ENCODE measurements at places on chromosomes 4 and X.

- no peak for DNase-seq
These were observed 113.0 kb downstream of the AMELX start for GRCh38 chrX:11406109-11406765.

DNA sequence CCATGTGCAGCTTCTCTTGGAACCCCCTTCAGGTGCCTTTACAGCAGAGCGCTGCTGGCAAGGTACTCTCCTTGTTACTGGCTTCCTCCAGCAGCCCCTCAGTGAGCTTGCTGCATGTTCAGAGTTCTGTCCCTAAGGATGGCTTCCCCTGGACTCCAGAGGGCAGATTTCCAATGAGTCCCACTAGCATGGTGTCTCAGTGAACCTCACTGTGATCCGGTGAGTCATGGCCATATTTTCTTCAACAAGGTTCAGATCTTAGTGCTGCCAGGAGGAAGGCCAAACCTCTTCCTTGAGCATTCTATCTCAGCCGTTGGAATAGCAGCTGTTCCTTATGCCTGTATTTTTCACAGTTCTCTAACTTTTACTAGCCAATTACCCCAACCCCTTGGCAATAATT is 98.8 kb downstream of the CASK start:
- no peak for DNase-seq

GRCh38 chrX:120517936-120518335 is 42.8 kb downstream of the CUL4B start:
- no peak for DNase-seq

DNA sequence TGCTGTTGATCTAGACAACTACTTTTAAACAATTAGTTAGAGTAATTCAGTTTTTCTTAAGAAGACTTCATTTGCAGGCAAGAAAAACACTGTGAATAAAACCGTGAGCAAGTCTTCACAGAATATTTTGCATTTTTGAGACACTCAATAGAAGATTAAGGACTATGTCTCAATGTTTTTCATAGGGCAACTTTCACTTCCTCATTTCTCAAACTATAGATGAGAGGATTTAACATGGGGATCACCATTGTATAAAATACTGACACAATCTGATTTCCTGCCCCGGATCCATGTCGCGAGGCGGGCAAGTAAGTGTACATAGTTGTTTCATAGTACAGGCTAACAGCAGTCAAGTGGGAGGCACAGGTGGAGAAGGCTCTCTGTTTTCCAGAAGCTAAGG is 108.8 kb upstream of the IGSF1 start:
- DNase-seq: no peak

GRCh38 chrX:2696698-2697215 is 5.7 kb downstream of the CD99 start:
- DNase-seq: no peak

- peak; percentile 21 for DNase-seq
These were observed 50.4 kb downstream of the MGARP start for GRCh38 chr4:139229534-139230039.

DNA sequence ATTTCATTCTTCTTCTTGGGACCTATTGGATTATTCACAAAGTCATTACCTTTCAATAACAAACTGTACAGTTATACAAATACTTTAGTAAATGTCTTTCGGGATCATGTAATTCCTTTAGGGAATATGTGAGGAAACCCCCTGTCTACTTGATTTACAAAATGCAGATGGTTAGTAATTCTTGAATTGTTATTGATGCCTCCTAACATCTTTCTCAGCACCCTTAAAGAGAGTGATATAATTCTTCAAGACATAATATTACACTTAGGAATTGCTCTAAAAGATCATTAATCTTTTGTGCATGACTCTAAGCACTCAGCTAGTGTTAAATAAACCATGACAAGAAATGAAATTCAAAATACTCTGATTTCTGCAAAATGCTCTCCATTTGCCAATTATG is 988.1 kb upstream of the HS3ST1 start:
- DNase-seq: no peak

DNA sequence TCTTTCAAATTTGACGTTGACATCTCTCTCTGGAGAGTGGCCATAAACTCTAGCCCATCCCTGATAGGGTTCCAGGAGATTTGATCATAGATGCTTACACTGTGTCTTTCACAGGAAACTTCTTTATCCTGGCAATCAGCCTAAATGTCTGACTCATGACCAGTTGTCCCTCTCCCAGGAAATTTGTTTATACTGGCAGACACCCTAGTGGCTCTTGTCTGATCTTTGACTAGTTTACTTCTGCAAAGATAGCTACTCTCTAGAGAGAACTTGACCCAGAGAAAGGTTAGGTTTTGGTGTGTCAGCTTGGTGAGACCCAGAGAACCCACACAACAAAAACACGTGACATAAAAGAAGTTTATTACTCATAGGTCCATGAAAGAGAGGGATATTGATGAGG is 509.8 kb downstream of the CENPC start:
- DNase-seq: no peak

- no peak for DNase-seq
These were observed 10.4 kb downstream of the CLCN5 start for GRCh38 chrX:49932791-49933190.

DNA sequence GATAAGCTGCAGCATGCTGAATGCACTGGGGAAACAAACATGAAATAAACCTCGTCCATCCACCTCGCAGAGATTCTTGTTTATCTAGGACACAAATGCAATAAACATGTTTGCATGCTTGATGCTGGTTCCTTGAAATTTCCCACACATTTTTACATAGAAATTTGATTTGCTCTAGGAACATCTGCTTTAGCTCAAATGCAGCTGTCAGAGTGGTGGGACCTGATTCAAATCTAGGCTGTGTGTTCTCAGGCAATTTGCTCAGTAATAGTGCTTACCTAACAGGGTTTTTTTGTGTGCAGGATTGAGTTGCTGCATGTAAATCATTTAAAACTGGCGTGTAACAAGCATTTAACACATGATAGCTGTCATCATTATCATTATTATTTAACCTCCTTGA is 293.1 kb downstream of the QDPR start:
- DNase-seq: no peak

GRCh38 chr4:95142932-95143331 is 385.2 kb downstream of the BMPR1B start:
- DNase-seq: no peak

DNA sequence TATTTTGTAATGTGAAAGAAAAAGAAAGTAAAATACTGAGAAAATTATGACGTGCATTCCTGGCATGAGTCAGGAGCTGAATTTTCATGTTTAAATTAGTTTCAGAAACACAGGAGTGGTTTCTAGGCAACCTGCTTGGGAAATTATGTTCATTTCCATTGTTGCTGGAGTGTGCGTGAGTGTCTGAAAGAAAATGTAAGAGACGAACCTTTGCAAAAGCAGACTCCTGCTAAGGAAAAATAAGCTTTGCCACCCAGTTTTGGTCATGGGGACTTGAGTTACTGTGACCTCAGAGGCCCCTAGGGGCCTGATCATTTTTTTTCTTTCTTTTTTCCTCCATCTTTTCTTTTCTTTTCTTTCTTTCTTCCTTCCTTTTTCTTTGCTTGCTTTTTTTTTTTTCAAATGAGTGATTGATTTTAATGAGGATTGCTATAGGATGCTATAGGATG is 18.8 kb upstream of the CHRNA9 start:
- no peak for DNase-seq

DNA sequence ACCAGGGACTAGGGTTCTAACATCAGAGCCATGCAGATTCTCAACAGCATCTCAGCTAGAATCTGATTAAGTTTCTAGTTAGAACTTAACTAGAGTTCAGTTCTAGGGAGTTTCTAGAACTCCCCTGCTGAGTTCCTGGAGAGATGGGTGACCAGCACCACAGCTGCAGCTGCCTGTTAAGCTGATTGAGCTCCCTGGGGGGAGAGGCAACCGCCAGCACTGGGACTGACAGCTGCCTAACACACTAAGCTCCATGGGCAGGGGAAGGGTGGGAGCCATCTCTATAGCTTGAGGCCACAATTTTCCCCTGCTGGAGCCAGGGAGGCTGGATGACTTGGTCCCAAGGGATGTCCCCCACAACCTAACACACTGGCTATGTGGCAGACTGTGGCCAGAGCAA is 84.2 kb downstream of the CHIC1 start:
- DNase-seq: no peak

- no peak for DNase-seq
These were observed 131.9 kb downstream of the ANXA5 start for GRCh38 chr4:121564840-121565375.

DNA sequence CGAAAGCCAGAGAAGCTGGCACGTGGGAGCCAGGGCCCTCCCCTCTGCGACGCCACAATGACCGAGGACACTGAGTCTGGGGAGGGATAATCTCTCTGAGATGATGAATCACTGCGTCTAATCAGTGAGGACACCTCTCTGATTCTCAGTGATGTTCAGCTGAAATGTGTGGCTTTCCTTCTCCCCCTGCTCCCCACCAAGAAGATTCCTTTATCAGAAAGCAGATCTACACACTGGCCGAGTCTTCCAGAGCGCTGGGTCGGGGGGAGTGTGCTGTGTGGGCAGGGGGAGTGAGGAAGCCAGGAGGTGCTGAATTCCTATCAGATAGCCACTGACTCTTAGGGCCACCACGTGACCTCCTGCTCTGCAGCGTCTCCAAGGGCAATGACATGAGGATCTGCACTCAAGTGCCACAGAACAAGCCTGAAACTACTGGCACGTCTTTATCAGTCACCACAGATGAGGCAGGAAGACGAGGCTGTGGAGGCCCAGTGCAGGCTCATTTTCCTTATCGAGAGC is 89.2 kb downstream of the GATB start:
- no peak for DNase-seq

GRCh38 chr4:24137671-24138601 is 248.1 kb upstream of the PPARGC1A start:
- no peak for DNase-seq

- no peak for DNase-seq
These were observed 143.9 kb downstream of the SCFD2 start for GRCh38 chr4:53221832-53222480.

GRCh38 chr4:176036585-176037205 is 28.9 kb upstream of the WDR17 start:
- DNase-seq: no peak

- no peak for DNase-seq
These were observed 10.1 kb upstream of the CPLX1 start for GRCh38 chr4:836003-836511.

DNA sequence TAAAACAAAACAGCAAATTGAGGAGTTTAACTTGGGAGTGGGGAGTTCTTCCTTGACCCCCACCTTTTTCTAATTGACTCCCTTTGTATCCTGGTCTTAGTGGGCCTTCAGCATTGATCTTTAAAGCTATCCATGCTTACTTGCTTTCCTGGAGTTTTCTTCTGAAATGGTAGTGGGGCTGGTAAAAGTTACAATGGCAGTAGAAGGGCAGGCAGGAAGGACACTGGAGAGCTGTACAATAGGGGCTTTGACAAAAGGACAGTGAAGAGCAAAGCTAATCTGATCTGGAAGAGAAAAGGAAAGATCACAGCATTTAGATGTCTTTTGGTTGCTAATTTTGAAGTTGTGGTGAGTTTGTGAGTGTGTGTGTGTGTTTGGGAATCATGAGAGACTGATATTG is 111.5 kb downstream of the MID1 start:
- no peak for DNase-seq

DNA sequence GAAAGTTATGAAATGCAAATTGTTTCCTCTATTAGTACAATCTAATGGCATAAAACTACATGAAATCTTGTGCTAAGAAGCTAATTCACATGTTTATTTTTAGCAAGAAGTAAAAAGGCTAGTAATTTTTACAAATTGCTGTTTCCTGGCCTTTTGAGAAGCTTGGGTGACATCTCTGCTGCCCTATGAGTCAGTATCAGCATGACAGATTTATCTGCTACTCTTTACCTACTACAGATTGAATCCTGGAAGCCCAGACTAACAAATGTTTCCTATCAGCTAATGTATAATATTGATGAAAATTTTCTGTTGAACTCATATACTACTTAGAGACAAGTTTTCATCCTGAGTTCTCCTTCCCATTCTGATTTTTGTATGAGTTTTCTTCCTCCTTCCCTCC is 232.4 kb downstream of the DCTD start:
- DNase-seq: no peak

DNA sequence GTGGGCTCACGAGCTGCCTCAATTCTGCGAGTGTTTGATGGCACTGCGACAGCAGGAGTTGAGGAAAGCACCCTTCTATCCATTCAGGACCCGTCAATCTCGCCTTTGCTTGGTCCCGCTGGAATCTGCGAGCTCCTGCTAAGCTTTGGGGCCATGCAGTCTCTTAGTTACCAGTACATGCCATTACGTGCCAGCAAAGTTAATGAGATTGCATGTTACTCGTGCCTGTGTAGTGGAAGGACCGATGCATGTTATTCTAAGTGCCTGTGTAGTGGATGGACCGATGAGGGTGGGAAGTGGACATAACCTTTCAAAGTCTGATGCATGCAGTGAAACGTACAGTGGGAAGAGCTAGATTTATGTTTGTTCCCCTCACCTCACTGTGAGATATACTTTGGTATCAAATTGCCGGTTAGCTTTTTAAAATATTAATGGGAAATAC is 569 bp downstream of the RPS3A start:
- no peak for DNase-seq

- no peak for DNase-seq
These were observed 15.7 kb upstream of the H2AZ1 start for GRCh38 chr4:99965674-99966350.

GRCh38 chrX:49876750-49877149 is 2.5 kb upstream of the USP27X start:
- peak; percentile 34 for DNase-seq

DNA sequence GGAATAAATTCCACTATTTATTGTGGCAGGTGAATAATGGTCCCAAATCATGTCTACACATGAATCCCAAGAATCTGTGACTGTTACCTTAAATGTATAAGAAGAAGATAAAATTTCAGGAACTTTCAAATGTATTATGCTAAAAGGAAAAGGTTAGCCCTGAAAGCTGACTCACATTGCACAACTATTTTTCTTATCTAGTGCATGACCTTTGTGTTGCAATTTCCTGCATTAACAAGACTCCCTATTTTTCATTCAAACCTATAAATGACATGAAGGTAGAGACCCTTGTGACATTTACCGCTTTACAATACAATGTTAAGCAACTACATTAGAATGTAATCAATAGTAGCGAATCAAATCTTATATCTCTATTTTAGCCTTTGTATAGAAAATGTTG is 36.7 kb downstream of the UBQLN2 start:
- DNase-seq: no peak

- no peak for DNase-seq
These were observed 151.2 kb downstream of the SPATA18 start for GRCh38 chr4:52202251-52202779.

- DNase-seq: peak; percentile 43
These were observed 51.3 kb downstream of the RNF150 start for GRCh38 chr4:141081921-141082395.

- DNase-seq: no peak
These were observed 3.8 kb downstream of the MAEA start for GRCh38 chr4:1293531-1293941.

GRCh38 chr4:54930226-54930625 is 195.2 kb downstream of the KDR start:
- no peak for DNase-seq

GRCh38 chr4:187840814-187841213 is 154.8 kb upstream of the ZFP42 start:
- no peak for DNase-seq

DNA sequence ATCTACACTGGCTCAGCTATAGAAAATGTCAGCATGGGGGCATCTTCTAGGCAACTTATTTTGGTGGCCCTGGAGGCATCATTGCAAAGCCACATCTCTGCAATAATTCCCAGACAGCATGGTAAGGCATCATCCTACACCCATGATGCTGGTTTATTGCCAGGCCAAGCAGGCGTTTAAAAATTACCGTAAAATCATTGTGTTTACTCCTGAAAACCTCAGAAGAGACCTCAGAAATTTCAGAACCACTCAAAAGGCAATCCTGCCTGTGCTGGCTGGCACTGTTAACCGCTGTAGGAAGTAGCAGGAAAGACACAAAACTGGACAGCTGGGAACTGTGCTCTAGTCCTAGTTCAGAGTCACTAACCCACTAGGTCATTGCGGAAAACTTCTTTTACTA is 63.2 kb downstream of the MID1 start:
- no peak for DNase-seq
